ENCODE measurements at places on chromosomes 3 and 15.

DNA sequence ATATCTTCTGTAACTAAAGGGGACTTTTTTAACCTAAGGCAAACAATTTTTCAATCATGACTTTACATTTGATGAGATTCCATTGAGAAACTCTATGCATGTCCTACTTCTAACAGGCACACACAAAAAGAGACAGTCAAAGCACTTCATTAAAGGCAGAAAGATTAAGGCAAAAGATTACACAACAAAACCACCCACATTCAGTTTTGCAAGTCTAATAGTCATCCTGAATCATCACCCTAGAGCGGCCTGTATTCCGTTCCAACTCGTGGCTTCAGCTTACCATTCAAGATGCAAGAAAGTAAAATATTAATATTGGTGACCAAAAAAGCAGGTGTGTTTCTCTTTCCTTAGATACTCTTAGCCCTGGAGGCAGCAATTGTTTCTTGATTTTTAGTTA, 205.9 kb downstream of the P3H2 start:
- DNase-seq = peak; percentile 55

DNA sequence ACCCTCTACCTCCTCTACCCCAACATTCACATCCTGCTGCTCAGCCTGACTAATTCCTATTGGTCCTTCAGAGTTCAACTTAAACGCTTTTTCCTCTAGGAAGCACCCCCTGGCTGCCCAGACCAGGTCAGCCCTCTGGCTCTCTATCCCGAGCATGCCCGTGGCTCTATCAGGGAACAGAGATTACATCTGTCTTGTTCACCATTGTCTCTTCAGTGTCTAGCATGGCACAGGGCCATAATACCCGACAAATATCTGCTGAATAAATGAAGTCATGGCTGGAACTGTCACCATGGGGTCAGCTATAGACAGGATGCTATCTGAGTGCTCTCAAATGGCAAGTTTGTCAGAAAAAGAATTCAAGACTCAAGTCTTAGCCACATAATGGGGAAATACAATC, 296.9 kb upstream of the CHRNA7 start:
- no peak for DNase-seq

- DNase-seq = no peak
Observed at GRCh38 chr3:66393333-66394005, 107.4 kb downstream of the LRIG1 start.

GRCh38 chr3:99373846-99374210, 264.6 kb upstream of the COL8A1 start:
- DNase-seq = no peak

DNA sequence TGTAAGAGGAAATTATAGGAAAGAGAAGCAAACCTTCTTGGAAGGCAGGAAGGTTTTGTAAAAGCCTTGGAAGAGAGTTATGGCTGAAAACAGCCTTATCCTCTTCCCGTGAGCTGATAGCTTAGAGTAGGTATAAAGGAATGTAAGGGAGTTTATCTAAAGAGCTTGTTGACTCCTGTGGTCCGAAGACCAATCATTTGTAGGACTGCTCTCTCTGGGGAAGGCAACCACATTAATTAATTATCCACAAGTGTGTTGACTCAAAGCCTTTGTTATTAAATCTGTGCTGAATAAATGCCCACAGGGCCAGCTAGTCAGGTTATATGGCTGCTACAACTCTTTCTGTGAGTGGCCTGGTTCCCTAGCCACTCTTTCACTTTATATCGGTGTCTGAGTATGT, 452.1 kb upstream of the RASGRP1 start:
- DNase-seq = no peak

GRCh38 chr3:6444888-6445658, 415.8 kb upstream of the GRM7 start:
- no peak for DNase-seq
